ENCODE measurements at places on chromosomes 2 and 18.
A peak's percentile ranks its signal among the peaks of the same experiment; 100 is the strongest.

- no peak for DNase-seq
Measured at GRCh38 chr2:69299772-69300516, 87.1 kb downstream of the GFPT1 start.

GRCh38 chr2:23618265-23618664 is 233.3 kb downstream of the KLHL29 start:
- no peak for DNase-seq

GRCh38 chr18:43034683-43035500 is 80.6 kb downstream of the RIT2 start:
- DNase-seq, result no peak

DNA sequence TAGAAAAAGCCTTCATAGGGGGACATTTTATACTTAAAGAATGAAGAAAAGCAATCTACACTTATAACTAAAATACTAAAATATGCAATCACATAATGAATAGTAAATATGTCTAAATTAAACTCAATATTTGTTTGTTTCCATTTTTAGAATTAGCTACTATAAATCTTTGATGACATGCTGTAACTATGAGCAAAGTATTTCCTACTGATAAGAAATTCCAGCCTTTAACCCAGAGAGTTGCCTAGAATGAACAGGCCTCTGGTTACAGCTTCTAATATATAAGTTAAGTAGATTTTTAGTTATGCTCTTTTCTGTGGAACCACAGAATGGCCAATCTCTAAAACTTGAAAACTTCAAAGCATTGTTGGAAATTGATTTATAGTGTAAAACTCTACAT is 1465.6 kb upstream of the ZEB2 start:
- DNase-seq, result no peak

- peak; percentile 23 for DNase-seq
Measured at GRCh38 chr2:197514754-197515153, 1.1 kb upstream of the MOB4 start.

- no peak for DNase-seq
Measured at GRCh38 chr2:57408587-57408986, 638.0 kb upstream of the VRK2 start.

DNA sequence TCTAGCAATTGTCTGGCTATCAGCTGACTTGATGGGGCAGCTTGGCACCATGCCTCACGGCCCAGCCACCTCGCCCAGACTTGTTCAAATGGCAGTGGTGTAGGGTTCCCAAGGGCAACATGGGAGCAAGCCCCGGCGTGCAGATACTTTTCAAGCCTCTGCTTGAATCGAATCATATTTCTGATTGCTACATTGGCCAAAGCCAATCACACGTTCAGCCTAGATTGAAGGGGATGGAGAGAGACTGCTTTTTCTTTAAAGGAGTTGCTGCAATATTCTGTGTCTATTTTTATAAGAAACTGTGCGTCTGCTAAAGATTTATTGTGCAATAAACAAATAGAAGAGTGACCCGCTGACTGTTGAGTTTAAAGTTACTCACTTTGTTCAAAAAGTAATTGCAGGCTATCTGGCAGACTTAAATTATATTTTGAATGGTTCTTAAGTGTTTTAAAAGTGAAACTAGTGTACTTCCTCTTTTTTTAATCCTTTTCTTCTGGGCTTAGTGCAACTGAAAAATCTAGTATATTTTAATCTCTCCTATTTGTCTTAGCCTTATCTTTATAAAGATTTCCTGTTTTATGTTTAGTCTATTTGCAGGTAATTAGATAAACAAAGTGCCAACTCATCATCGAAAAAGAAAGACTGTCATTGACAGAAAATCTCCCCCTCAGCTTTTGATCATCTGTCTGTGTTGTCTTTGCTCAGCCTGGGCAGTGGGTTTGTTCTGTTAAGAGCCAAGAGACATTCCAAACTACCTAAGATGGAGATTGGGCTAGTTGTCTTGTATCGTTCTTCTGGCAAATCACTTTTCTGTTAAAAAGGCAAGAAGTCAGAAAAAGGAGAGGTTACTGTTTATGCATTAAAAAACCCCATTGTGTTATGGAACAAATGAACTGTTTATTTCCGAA is 156.1 kb downstream of the TPGS2 start:
- no peak for DNase-seq

DNA sequence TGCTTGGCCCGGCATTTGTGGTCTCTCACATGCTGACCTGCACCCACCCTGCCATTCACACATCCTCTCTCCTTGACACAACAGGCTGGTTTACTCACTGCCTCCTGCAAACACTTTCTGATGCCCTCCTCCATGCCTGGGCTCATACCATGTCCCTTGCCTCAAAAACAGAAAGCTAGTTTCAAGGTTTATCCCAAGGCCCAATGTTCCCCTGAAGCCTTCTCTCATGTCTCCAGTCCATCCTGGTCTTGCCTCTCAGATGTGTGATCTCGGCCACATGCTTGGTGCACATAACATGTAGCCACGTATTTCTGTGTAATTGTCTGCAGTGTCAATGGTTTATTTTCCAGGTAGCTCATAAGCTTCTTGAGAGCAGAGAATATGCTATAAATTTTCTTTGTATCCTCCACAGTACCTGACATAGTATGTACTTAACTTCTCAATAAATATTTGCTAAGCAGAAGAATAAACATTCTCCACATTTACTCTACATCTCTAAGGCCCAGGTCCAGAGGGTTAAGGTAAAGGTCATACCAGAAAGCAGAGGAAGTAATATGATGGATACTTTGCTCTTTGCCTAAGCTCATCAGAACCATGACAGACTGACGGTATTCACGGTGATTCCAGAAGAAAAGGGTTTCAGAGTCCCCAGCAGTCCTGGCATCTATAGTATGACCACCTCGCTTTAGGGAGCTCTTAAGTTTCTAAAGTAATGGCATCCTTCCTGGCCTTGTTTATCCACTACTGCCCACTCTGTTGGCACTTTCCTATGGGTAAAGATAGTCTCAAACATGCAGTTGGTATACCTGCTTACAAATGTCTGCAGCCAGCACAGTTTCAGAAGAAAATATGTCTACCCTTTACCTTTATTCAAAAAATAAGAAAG is 163.4 kb upstream of the ZFP36L2 start:
- no peak for DNase-seq

GRCh38 chr2:189836644-189837043 is 52.4 kb downstream of the PMS1 start:
- no peak for DNase-seq

- DNase-seq, result no peak
Measured at GRCh38 chr2:95669441-95669991, 77.7 kb downstream of the TRIM43 start.

GRCh38 chr18:36095936-36096519 is 28.7 kb upstream of the RPRD1A start:
- peak; percentile 68 for DNase-seq

Measured in hematopoietic multipotent progenitor cell treated with erythropoietin and hydrocortisone succinate and interleukin-3 and kit ligand, for 15 days (in vitro differentiated cells).